Mesenteric fat pad (tissue), 1 donor: ENCODE measurements at places on chromosomes 7 and 10.

GRCh38 chr10:131901181-131901829 lies 497 bp downstream of the PPP2R2D start:
- peak; percentile 94 for DNase-seq

GRCh38 chr10:10149899-10150298 lies 867.8 kb upstream of the CELF2 start:
- DNase-seq = no peak

DNA sequence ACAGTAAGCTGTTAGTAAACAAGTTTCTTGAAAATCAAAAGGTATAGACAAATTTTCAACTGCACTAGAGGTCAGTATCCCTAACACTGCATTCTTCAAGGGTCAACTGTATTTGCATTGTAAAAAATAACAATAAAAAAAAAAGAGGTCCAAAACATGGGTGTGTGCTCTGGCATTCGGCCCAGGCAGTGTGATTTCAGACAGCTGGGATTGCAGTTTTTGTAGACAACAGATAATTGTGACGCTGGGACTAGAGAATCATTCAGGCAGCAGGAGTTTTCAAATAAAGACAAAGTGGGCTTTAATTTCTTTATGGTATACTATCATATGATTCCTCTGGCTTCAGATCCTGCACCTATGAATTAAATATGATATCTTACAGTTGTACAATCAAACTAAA lies 543.2 kb upstream of the SEMA3D start:
- no peak for DNase-seq

GRCh38 chr10:31694929-31695837 lies 233.4 kb downstream of the ARHGAP12 start:
- DNase-seq = no peak
